ENCODE measurements at places on chromosomes 5 and 9. TPM values are rescaled to one million over a fixed set of nuclear protein-coding genes. Genes with fewer than 3 reads are reported as not detected.
A peak's percentile ranks its signal among the peaks of the same experiment; 100 is the strongest.

Gene FYB1
- 93.7 TPM for total RNA-seq

Gene RARS1
- 67.2 TPM for total RNA-seq

Gene IFNA13
- not detected for total RNA-seq

Gene DBH
- 0.08 TPM for total RNA-seq

Gene FAM163B
- not detected for total RNA-seq

DNA sequence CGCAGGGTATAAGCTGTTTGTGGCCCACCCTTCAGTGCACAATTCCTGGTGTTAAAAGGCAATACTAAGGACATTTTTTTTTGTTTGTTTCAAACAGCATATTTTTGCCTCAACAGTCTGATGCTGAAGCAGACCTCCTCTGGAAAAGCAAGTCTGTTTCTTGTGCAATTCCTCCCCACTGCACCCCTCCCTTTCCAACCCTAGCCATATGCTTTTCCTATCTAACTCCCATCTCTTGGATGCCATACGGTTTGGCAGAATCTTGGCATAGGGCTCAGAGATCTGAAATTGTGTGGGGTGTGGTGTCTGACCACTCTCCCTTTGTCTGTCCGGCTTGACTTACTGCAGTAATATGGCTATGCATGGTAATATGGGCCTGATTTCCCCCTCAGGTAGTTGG is 161.6 kb downstream of the TMEM38B start:
- H3K4me3 ChIP-seq: no peak overlapping the region
- no peak for DNase-seq
- no peaks in the 10 kb centered on the region for H3K36me3 ChIP-seq
- H3K27ac ChIP-seq: no peak overlapping the region

GRCh38 chr5:180590543-180591310 is 572 bp downstream of the SCGB3A1 start:
- H3K36me3 ChIP-seq: no peaks in the 10 kb centered on the region
- peak overlapping the region; percentile 16 for H3K4me3 ChIP-seq
- peaks cover 56% of the 10 kb centered on the region for H3K27me3 ChIP-seq
- H3K27ac ChIP-seq: no peak overlapping the region
- DNase-seq: no peak
- peaks cover 26% of the 10 kb centered on the region for H3K4me1 ChIP-seq

DNA sequence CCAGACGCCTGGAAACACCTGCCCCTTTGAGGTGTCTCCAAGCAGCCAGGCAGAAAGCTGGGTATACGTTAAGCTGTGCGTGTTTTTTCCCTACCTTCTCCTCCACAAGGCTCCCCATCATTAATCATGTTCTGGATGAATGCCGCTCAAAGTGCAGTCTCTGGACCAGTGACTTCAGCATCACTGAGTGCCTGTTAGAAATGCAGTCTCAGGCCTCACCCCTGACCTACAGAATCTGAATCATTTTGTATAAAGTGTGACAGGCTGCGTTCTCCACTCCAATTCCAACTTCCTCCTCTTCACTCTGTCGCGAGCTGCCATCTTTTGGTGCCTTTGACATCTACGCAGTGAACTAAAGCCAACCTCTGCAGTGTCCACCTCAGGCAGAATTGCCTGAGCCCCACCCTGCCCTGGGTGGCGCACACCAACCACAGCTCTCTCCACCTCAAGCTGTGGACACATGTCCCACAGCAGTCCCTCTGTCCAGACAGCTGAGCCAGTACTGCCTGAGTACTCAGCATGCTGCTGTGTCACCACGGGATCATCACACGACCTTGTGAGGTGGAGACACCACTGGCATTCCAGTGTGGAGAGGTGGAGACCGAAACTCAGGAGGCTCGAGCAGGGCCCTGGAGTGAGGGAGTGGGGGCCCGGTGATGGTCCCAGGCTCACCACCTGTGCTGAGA is 14.2 kb downstream of the PTPN3 start:
- no peak for DNase-seq
- H3K4me1 ChIP-seq: no peaks in the 10 kb centered on the region
- H3K27ac ChIP-seq: no peak overlapping the region
- H3K27me3 ChIP-seq: peaks cover 36% of the 10 kb centered on the region
- H3K36me3 ChIP-seq: no peaks in the 10 kb centered on the region

DNA sequence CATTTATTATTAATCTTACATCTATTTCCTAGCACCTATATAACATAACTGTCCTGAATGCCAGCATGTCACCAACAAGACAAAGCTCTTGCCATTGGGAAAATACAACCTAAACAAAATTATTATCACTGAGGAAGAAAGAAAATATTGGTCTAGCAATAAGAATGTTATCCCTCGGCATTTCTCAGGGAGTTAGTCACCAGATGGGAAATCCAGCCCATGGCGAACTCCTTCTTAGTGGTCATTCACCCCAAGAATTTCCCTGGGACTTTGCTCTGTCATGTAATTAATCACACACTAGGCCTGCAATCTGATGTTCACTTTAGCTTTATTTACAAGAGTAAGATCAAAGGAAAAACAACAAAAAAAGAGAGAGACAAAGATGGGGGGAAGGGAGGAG is 56.1 kb upstream of the TAS2R1 start:
- no peaks in the 10 kb centered on the region for H3K27me3 ChIP-seq
- DNase-seq: no peak
- H3K4me3 ChIP-seq: no peak overlapping the region
- no peaks in the 10 kb centered on the region for H3K36me3 ChIP-seq
- H3K4me1 ChIP-seq: no peaks in the 10 kb centered on the region

GRCh38 chr5:68315679-68316271 is 100.2 kb downstream of the PIK3R1 start:
- no peaks in the 10 kb centered on the region for H3K36me3 ChIP-seq
- no peaks in the 10 kb centered on the region for H3K27me3 ChIP-seq
- peaks cover 5% of the 10 kb centered on the region for H3K4me1 ChIP-seq
- no peak overlapping the region for H3K27ac ChIP-seq
- no peak overlapping the region for H3K4me3 ChIP-seq

- no peak overlapping the region for H3K4me3 ChIP-seq
- no peaks in the 10 kb centered on the region for H3K27me3 ChIP-seq
- no peaks in the 10 kb centered on the region for H3K36me3 ChIP-seq
Measured at GRCh38 chr5:178827636-178828035, 32.1 kb upstream of the ZNF354B start.

DNA sequence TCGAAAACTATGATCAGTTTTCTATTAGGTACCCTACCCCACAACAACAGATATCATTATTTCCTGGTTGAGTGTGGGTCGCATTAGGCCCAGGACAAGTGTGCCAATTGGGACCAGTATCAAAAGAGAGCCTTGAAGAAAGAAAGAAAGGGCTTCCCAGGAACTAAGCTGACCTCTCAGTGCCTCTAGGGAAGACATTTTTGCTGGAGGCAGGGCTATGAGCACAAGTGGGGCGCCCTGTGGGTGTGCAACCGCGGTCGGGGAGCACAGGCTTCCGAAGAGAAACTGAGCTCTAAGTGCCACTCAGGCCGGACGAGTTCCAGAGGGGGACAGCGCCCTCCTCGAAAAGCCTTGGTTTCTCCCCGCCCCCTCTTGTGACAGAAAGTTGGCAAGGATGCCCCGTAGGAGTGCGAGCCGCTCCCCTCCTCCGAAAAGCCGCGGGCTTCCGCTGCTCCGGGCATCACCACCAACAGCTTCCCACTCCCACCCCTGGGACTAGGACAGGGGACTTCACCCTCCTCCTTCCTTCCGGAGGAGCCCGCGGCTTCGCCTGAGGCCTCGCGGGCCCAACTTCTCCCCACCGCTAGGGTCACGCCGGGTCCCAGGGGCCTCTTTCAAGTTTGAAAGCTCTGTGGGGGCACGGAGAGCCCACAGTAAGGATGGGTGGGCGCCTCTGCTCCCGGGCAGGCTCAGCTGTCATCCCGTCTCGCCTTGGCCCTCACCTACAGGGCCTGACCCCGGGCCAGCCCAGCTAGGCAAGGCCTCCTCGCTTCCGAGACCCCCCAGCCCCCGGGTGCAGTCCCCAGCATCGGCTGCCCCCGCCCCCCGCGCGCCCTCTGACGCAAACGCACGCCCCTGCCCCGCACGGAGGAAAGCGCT is 2.0 kb downstream of the NR2F1-AS1 start:
- no peaks in the 10 kb centered on the region for H3K36me3 ChIP-seq
- H3K27ac ChIP-seq: peak overlapping the region; percentile 92
- peak overlapping the region; percentile 50 for H3K4me3 ChIP-seq
- H3K27me3 ChIP-seq: peaks cover 97% of the 10 kb centered on the region

- H3K4me3 ChIP-seq: no peak overlapping the region
- no peak for DNase-seq
- H3K27me3 ChIP-seq: no peaks in the 10 kb centered on the region
Measured at GRCh38 chr9:69097064-69097463, 61.5 kb downstream of the FXN start.

DNA sequence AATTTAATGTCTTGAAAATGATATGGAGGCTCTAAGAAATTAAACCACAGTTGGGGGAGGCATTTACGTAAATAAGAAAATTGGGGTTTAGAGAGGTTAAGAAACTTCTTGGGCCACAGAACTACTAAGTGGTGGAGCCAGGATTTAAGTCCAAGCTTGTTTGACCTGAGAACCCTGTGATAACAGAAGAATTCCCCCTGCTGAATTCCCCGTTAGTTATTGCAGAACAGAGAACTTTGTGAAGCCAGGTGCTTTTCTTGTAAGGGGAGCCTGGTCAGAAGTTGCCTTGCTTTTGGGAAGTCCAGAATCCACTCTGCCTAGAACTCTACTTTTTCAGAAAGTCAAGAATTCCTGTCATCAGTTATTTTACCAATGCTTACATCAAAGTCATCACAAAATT is 309.3 kb upstream of the SEMA6A start:
- H3K36me3 ChIP-seq: no peaks in the 10 kb centered on the region
- no peak for DNase-seq
- no peak overlapping the region for H3K4me3 ChIP-seq
- H3K27ac ChIP-seq: no peak overlapping the region
- no peaks in the 10 kb centered on the region for H3K4me1 ChIP-seq

- H3K4me1 ChIP-seq: peaks cover 22% of the 10 kb centered on the region
- H3K27ac ChIP-seq: peak overlapping the region; percentile 57
- no peaks in the 10 kb centered on the region for H3K36me3 ChIP-seq
- no peak for DNase-seq
- H3K4me3 ChIP-seq: no peak overlapping the region
Measured at GRCh38 chr9:77453825-77454647, 194.1 kb downstream of the GNA14 start.

- no peak overlapping the region for H3K27ac ChIP-seq
- DNase-seq: no peak
- no peaks in the 10 kb centered on the region for H3K36me3 ChIP-seq
- H3K4me1 ChIP-seq: no peaks in the 10 kb centered on the region
Measured at GRCh38 chr9:38164659-38165221, 95.7 kb upstream of the SHB start.

DNA sequence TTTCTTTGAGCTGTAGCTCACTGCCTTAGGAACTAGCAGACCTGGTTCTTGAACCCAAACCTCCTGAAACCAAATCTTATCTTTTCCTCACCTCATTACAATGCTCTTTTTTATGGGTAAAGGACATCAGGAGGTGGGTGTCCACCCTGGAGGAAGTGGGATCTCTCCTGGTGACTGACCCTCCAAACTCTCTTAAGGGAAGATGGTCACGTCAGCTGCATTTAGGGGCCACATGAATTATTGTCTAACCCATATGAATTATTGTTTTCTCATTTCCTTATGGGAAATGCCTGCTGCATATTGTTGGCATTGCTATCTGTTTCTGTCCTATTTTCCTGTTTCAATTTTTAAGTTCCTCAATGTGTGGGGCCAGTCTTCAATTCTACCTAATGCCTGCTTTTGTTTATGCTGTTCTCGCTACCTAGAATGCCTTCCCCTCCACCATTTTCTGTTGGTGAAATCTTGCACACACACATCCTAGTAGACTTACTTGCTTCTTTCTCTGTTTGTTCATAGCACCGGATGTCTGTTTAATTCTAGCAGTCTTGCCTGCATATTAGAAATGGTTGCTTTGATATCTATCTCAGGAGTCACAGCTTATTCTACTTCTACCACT is 22.0 kb upstream of the SPINK1 start:
- DNase-seq: no peak
- no peaks in the 10 kb centered on the region for H3K27me3 ChIP-seq
- H3K27ac ChIP-seq: no peak overlapping the region
- no peak overlapping the region for H3K4me3 ChIP-seq

DNA sequence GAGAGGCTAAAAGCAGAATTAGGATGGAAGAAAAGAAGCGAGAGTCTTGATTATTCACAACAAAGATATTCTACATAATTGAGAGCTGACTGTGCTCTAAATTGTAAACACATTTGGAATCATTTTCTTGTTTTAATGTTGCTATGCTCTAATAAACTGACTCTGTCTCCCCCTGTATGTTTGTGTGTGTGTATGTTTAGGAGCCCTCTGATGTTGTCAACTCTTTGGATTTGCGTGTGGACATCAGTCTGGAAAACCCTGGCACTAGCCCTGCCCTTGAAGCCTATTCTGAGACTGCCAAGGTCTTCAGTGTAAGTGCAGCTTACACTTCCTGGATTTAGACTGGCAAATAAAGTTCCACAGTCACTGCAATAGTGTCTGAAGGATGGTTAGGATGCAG is 37.8 kb downstream of the MOCS2 start:
- no peak for DNase-seq
- no peaks in the 10 kb centered on the region for H3K36me3 ChIP-seq
- H3K27me3 ChIP-seq: no peaks in the 10 kb centered on the region
- no peak overlapping the region for H3K4me3 ChIP-seq

GRCh38 chr9:114178756-114179450 is 23.6 kb downstream of the COL27A1 start:
- H3K4me3 ChIP-seq: no peak overlapping the region
- DNase-seq: no peak
- no peaks in the 10 kb centered on the region for H3K36me3 ChIP-seq
- no peaks in the 10 kb centered on the region for H3K4me1 ChIP-seq
